ENCODE measurements at places on chromosomes 5 and 9.

DNA sequence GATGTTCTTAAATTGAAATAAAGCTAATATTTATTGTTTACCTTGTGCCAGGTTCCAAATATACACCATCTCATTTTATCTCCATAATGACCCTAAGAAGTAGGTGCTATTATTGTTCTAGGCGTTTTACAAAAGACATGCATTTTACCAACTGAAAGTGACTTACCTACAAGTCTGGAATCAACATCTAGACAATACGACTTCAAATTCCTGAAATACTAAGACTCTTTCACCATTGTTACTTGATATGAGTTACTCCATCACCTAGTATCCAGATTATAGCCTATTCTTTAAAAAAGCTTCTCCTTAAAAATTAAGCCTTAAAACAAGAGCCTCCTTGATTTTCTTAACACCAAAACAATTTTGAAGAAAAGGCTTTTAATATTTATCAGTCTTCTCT is 13.3 kb downstream of the HACD4 start:
- no peak for DNase-seq

DNA sequence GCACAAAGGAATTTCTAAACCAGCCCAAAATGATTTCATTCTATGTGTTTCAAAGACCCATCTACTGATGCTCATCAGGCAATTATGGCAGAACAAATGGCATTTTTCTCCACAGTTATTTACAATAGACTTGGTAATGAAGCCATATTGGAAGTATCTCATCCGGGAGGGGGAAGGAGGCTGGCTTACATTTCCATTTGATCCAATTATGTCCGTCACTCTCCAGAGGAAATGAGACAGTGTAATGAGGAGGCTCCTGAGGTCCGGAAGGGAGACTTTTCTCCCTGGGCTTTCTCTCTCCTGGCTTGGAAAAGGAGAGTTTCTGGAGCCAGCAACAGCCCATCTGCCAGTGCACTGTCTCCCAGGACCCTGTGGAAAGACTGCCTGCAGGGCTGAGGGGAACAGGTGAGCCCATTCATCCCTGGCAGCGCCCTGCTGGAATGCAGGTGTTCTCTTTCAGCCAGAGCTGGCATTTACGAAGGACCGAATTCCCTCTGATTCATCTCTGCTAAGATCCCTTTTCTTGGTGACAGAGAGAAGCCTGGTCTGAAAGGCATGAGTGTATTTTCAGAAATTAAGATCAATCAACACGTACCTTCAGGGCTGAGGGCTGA is 54.9 kb upstream of the SAP30L start:
- no peak for DNase-seq

- DNase-seq: no peak
These were observed 131.2 kb upstream of the HMHB1 start for GRCh38 chr5:143680672-143681259.

DNA sequence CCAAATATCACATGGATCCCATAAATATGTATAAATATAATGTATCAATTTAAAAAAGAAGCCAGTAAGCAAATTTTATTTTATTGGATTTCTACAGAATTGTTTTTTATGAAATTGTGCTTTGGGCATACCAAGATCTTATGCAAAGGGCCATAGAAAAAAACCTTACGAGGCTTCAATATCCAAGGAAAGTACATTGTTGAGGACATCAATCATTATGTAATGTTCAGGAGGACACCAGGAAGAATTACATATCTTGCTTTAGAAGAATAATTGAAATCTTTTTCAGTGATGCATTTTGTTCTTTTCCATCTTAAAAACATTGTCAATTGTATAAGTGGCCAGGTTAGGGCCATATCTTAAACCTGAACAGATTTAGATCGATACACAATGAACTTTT is 187.8 kb upstream of the GAS1 start:
- no peak for DNase-seq

- DNase-seq: no peak
These were observed 459.7 kb downstream of the BNC2 start for GRCh38 chr9:16410601-16411280.

DNA sequence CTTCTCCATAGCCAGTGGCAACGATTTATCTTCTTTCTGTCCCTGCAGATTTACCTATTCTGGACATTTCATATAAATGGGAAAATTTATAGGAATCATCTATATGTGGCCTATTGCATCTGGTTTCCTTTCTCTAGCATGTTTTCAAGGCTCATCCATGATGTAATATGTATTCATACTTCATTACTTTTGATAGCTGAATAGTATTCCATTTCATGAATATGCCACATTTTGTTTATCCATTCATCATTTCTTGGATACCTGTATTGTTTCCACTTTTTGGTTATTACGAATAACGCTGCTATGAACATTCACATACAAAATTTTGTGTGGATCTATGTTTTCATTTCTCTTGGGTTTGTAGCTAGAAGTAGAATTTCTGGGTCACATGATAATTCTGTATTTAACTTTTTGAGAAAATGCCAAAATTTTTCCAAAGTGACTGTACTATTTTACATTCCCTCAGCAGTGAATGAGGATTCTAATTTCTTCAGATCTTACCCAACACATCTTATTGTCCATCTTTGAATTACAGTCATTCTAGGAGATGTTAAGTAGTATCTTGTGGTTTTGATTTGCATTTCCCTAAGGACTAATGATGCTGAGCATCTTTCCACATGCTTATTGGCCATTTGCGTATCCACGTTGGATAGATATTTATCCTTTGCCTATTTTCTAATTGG is 3.6 kb downstream of the IARS1 start:
- no peak for DNase-seq

DNA sequence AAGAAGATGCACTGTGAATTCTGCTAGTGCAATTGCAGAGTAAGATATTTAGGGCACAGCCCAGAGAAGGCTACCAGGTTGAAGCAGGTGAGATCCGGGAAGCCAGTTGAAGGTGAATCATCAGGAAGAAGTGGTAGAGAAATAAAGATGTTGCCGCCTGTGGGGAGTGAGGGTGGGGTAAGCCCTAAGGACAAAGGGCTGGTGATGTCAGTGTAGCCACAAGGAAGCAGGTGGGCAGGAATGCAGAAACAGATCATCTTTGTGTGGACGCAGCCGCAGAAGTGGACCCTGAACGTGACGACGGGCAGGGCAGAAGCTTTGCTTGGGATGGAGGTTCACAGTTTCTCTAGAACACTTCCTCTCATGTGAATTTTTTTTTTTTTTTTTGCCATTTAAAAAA is 164.2 kb downstream of the ACTL7B start:
- DNase-seq: no peak

All from right kidney (tissue), 9 donors.